CD4-positive, alpha-beta T cell treated with Interleukin-17A for 4 hours (primary cell): ENCODE measurements at places on chromosomes 13 and 19.

- no peak for DNase-seq
Observed at GRCh38 chr13:53144826-53145225, 116.2 kb downstream of the OLFM4 start.

DNA sequence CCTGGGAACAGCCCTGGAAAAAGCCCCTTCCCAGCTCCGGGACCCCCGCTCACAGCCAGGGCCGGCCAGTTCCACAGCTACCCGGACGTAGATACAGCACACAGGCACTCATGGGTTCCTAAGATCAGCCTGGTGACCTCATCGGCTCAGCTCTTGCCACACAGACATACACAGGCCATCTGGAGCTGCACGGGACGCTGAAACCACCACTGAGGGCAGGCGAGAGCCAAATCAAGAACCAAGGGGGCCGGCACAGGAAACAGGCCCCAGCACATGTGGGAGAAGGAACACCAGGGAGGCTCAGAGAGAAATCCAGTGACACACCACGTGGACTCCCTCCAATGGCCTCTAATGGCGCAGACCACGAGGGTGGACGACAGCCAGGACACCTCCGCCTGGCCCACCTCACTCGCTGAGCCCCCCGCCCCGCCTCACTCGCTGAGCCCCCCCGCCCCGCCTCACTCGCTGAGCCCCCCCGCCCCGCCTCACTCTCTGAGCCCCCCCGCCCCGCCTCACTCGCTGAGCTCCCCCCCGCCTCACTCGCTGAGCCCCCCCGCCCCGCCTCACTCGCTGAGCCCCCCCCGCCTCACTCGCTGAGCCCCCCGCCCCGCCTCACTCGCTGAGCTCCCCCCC is 69.7 kb upstream of the C13orf46 start:
- DNase-seq = no peak

GRCh38 chr19:51485960-51486660 is 7.8 kb downstream of the CEACAM18 start:
- no peak for DNase-seq

GRCh38 chr19:8395621-8396082 is 5.5 kb downstream of the RAB11B start:
- DNase-seq = no peak

DNA sequence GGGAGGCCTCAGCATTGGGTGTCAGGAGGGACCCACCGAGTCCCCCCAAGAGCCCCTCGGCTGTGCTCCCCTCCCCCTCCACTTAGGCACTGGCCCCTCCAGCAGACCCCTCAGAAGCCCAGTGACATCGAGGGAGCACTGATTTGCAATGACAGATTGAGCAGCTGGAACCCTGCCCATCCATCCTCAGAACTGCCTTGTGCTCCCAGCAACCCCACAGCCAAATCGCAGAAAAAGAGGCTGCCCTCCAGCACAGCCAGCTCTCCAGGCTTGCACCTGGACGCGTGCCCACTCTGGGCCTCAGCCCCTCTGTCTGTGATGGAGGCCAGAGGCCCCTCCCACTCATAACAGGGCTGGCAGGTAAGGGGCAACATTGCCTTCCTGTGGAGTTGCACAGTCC is 123.2 kb upstream of the VSTM2B start:
- no peak for DNase-seq

GRCh38 chr19:2805261-2805900 is 14.3 kb upstream of the ZNF554 start:
- DNase-seq = no peak

DNA sequence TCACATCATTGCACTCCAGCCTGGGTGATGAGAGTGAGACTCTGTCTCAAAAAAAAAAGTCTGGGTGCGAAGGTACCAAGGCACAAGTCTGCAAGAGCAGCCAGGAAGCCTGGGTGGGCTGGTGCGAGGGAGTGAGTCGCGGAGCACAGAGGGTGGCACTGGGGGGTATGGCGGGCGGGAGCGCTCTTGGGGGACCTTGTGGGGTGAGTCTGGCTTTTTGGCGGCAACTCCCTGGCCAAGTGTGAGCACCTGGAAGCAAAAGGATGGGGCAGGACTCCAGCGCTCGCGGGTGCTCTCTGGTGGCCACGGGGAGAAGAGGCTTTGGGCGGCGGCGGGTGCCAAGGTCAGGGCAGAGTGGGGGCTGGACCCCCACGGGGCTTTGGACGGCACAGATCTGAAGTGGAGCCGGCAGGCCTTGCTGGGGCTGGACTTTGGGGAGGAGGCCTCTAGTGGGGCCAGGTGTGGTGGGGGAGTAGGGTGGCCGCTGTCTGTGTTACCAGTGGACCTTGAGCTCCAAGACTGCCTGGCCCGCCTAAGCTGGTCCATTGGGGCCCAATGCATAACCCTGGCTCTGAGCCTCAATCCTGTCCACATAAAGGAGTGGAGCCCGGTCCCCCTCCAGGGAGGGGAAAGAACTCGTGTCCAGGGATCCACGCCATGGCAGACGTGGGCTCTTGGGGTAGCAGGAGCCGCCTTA is 1.6 kb downstream of the P2RY11 start:
- peak; percentile 76 for DNase-seq

- no peak for DNase-seq
Observed at GRCh38 chr13:110258876-110259631, 47.9 kb downstream of the COL4A1 start.

DNA sequence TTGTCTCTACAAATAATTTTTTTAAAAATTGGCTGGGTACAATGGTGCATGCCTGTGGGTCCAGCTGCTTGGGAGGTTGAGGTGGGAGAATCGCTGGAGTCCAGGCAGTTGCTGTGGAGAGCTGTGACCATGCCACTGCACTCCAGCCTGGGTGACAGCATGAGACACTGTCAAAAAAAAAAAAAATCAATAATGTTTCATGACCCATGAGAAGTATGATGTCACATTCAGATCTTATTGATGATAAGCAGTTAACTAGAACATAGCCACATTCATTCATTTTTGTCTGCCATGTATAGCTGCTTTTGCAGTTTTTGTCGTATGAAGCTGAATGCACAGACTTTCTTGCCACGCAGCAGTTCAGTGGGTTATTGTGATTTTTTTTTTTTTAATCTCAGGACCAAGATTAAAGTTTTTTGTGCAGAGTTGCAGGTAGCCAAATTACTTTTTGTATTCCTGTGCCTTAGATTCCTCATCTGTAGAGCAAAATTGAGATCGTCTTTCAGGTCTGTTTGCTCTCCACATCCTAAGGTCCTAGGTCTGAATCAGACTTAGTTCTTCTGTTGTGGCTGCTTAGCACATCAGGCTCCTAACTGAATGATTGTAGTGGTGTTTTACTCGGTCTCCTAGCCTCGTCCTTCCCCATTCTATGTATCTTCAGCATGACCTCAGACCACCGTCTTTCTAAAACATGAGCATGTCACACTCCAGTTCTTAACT is 145.2 kb downstream of the GGACT start:
- no peak for DNase-seq

DNA sequence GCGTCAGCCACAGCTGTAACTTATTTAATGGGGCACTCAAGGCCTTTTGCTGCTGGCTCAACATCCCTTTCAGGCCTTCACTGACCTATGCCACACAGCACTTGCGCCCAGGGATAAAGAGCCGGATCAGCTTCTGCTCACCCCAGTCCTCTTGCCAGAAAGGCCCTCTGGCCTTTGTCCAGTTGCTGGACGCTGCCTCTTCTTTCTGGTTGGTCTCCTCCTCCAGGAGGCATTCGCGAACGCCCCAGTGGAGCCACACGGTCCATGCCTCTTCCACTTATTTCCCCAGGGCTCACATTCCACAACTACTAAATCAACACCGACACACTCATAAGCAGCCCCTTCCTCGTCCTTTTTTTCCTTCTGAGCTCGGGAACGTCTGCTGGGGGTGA is 3.7 kb upstream of the ZNF329 start:
- peak; percentile 3 for DNase-seq

DNA sequence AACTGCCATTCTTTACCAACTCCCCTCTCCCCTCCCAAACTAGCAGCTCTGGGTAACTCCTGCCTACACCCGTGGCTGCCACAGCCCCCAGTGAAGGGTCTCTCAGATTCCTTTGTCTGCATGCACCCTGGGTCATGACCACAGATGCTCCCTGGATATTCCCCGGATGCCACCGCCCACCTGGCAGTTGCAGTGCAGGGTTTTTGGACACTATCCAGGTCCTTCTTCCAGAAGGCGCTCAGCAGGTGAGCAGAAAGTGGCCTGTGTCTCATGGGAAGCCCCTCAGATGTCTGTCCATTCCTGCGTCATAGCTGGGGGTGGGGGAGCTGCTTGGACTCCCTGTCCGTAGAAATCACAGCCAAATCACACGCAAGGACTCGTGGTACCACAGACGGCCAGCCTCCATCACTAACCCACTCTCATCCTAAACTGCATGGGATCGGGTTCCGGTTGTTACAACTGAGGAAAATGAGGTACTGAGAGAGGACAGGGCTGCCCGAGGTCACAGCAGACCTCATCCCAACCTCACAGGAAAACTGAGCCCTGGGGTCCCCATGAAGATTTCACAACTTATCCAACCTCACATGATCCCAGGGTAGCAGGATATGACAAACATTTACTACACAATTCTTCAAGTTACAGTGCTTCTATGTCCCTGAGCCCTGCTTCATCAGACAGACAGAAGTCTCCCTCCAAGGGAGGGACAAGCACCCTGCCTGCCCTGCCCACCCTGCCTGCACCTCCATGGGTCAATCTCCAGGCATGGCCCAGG is 38.6 kb downstream of the ELL start:
- no peak for DNase-seq

DNA sequence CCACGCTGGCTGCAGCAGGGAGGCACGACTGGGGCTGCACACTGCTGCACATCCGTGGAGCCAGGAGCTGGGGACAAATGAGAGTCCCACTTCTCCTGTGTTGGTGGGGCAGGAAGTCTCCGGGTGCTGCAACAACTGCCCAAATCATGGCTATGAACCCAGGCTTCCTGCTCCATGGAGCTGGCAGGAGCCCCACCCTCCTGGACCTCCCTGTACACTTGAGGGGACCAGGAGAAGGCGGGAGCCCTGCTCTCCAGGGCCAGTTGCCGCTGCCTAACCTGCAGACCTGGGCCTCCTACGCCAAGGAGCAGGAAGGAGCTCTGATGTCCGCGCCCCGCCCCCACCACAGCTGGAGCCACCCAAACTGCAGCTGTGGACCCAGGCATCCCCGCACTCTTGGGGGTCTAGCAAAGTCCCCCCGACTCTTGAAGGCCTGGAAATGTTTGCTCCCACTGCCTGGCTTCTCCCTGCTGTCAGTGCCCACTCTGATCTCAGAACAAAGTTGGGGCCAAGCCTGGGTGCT is 752.1 kb upstream of the PCDH20 start:
- DNase-seq = no peak

GRCh38 chr19:29031216-29031615 is 181.7 kb downstream of the UQCRFS1 start:
- DNase-seq = no peak
